DMS 273 treated with DMSO at 0.1 percent for 48 hours (cell line): ENCODE measurements at places on chromosomes 12 and 14.

DNA sequence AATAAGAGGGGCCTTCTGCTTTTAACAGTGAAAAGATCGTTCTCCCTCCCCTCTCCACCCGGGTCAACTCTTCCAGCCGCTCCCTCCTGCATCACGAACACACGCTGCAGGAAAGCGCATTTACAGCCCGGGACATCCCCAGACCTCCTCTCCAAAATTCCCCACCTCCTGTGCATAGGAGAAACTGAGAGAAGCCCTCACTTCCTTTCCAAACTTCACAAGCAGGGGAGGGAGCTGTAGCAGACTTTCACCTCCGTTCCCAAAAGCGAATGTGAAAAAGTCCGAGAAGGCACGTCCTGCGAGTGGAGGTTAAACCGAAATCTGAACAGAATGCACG lies 513 bp downstream of the BCAT1 start:
- DNase-seq, result no peak

DNA sequence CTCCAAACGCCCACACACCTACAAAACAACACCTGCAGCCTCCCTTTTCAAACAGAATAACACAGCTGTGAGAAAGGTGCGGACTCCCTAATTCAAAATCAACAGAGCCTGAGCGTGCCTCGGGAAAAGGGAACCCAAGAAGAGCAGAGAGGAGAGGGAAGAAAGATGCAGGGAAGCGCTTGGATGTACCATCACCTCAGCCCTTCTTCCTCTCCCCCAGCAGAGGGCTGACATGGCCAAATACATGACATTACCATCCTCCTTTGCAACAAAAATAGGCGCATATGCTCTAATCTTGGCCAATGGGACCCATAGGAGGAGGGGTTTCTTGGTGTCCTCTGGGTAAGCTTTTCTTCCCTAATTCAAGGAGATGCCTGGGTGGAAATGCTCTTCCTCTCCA lies 78.0 kb downstream of the CPSF2 start:
- DNase-seq, result no peak

- no peak for DNase-seq
These were observed 184.8 kb downstream of the ZFP36L1 start for GRCh38 chr14:68607867-68608573.

DNA sequence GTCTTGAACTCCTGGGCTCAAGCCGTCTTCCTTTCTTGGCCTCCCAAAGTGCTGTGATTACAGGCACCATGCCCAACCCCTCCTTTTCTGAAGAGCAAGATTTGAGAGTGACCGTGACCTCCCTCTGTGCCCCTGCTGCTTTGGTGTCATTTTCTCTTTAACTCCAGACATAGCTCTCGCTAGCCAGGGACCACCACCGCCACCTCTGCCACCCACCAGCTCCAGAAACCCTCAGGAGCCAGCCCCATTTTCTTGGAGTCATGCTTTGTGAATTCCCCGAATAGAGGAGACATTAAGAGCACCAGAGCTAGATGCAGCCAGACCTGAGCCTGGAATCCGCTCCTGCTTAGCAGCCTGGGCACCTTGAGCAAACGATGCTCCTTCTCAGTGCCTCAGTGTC lies 18.2 kb downstream of the SDSL start:
- DNase-seq, result no peak

DNA sequence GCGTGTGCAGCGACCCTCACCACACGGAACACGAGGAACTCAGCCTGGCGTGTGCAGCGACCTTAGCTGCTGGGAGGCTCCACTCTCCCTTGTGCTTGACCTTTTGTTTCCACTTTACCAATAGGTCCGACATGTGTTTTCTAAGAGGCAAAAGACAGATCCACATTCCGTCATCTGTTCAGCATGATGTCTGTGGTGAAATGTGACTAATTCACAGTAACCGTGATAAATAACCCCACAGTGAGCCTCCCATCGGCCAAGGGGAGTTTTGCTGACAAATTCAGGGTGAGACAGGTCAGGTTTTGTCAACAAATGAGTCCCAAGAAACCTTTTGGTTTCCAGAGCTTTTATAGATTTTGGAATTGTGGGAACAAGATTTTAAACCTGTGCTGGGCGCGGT lies 55.9 kb downstream of the MOK start:
- no peak for DNase-seq

DNA sequence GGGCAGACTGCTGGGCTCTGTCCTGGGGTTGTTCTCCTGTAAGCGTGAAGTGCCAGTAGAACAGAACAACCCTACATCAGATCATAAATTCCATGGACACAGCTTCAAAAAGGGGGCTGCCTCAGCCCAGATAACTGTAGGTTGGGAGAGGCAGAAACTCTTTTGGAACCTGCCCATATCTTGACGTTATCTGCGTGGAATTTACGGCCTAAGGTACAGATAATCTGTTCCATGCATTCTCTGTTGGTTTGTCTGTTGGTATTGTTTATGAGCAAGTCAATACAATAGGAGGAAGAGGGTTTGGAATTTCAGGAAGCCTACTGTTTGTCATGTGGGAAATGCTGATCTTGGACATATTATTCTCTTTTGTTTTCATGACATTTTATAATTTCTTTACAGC lies 36.7 kb downstream of the SLC25A47 start:
- no peak for DNase-seq

- no peak for DNase-seq
These were observed 85.0 kb downstream of the SYNE3 start for GRCh38 chr14:95431199-95432143.

GRCh38 chr14:48401321-48401720 lies 725.9 kb upstream of the MDGA2 start:
- DNase-seq, result no peak

DNA sequence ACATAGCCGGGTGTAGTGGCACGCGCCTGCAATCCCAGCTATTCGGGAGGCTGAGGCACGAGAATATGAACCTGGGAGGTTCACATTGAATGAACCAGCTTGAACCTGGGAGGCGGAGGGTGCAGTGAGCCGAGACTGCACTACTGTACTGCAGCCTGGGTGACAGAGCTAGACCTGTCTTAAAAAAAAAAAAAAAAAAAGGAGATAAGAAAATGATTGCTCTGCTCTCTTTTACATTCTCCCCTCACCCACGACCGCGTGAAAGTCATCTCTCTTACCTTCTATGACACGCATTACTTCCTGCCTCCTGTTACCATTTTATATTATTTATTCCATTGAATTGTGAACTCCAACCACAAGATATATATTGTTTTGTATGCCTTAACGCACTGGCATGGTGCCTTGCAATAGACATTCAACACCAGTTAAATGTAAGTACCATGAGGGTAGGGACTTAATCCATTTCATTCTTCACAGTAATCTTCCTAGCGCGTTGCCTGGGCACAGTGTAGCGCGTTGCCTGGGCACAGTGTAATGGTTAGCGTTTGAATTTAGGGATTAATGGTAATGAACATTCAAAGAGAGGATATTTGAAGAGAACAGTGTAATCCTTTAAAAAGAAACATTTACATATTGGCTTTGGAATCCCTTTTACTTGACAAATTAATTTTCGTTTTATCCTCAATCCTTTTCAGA lies 2.7 kb downstream of the RAP1B start:
- no peak for DNase-seq

DNA sequence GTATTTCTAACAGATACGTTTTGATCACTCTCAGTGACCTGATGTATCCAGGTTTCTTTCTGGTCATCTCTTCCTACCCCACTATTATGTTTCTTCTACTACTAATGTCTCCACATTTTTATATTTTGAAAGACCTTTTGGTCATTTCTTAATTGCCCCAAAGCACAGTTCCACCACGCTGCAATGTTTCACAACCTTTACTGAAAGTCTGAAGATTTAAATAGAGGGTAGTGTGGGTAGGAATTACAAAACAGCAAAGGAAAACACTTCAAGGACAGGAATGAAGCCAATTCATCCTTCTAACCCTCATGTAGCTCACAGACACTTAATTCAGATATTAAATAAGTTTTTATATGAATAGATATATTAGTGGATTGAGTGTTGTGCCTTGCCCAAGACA lies 36.1 kb upstream of the SLC16A7 start:
- DNase-seq, result no peak

DNA sequence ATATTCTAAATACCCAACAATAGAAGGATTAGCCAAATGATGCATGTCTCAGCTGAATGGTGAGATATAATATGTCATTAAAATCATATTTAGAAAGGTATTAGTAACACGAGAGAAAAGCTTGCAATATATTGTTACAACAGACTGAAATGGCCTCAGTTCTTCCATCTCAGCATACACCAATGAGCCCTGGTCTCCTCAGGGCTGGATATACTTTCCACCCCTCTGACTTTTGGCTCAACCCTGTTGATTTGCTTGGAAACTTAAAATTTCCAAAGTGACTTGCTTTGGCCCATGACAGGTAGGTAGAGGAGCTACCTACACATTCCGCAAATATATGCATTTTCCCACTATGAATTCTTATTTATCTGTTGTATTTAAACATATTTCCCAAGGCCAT lies 908.1 kb upstream of the TMEM132C start:
- DNase-seq, result no peak

DNA sequence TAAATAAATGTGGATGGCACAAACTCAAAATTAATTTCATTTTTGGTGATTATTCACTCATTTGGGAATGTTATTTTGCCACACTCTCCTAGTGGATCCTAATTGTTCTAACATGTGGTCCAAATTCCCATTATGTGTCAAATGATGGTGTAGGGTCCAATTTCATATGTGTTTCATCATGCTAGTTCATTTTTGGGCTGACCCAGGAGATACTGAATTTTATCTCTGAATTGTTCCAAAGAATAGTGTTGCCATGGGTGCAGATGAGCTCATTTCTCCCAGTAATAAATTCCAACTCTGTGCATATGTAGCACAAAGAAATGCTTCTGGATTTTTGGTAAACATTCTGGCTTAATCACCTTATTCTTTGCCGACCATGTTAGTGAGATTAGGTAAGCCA lies 23.5 kb upstream of the SEL1L start:
- no peak for DNase-seq
